ENCODE measurements at places on chromosomes 5 and 9.
A peak's percentile ranks its signal among the peaks of the same experiment; 100 is the strongest.

GRCh38 chr5:10214041-10214440 lies 35.6 kb downstream of the ATPSCKMT start:
- no peak for DNase-seq

- no peak for DNase-seq
These were observed 3.1 kb upstream of the GLIS3 start for GRCh38 chr9:4303006-4303405.

DNA sequence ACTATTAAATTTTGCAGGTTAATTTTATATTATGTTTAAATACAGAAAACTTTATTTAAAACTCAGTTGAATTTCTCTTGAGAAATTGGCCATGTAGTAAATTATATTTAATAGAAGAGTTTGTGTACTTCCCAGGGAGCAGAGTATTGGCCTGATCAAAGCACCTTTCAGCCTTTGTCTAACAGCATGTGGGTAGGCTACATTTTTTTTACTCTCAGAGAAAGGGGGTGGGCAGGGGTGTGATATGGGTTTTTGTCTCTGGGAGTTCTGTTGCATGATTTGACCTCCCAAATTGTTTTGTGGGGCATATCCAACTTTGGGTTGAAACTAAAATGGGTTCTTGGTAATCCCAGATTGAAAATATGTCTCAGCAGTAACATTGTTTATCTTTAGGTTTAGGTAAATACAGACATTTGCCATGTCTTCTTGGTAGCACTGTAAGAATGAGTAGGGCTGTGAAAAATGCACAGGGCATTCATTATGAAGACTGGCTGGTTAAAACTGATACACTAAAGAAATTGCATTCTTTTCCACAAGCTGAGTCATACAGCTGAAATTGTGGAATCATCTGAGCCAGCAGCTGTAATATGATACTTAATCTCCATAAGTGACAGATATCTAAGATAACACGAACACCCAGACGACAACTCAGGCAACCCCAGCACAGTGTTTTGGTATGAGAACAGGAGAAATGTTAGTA lies 75.4 kb upstream of the CDKN2B start:
- DNase-seq = peak; percentile 95

DNA sequence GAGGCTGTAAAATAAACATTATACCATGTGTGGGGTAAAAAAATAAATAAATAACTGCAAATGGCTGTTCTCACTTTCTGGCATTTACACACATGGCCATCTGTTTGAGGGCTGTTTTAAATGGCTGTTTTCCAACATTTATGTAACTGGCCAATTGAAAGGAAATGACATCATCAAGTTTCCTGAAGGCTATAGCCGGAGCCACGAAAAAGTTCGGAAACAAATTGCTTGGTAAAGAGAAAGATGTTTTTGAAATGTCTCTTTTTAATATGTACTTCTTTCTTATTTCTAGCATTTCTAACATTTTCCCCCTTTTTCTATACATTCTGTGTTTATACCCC lies 95.4 kb upstream of the DAB2 start:
- peak; percentile 42 for DNase-seq

GRCh38 chr5:180389252-180390101 lies 36.3 kb upstream of the GFPT2 start:
- DNase-seq = no peak

DNA sequence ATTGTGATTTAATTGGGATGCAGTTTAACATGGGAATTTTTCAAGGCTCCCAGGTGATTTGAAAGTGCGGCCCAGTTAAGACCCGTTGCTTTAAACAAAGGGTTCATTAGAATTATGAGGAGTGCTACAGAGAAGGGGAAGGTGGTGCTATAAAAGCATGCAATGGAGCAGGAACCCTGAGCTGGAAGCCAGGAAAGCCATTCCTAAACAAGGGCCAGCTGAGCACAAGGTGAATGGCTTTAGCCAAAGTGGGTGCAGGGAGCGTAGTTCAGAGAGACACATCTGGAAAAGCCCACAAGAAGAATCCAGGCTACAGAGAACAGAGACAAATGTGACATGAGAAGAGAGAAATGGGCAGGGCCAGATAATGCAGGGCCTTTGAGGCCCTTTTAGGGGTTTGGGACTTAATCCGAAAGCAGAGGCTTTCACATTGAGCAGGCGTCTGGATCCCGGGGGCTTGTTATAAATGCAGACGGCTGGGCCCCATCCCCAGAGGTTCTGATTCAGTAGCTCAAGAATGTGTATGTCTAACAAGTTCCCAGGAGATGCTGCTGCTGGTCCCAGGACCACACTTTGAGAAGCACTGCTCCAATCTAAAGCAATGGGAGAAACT lies 138.1 kb upstream of the WWC1 start:
- no peak for DNase-seq

DNA sequence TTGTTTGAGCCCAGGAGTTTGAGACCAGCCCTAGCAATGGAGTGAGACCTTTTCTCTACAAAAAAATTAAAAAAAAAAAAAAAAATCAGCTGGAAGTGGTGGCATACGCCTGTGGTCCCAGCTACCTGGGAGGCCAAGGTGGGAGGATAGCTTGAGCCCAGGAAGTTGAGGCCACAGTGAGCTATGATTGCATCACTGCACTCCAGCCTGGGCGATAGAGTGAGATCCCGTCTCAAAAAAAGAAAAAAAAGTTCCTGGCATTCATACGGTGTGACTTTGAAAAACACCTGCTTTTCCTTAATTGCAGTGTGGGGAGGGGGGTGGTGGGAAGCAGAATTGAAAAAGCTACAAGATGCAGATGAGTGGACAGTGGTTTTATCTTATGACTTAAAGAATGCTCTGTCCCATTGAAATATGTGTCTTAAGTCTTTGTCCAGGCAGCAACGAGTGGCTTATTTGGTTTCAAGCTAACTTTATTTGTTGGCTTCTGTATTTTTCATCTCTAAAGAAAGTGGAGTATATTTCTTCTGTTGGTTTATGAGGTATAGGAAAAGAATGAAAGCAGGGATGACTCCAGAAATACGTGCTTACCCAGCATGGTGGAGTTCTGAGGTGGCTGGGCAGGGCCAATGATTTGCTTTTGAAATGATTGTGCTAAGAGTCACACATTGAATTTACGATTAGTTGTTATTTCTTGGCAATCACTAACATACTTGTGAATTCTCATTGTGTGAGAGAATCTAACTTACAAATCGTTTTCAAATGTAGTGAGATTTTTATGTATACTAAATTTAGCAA lies 27.8 kb downstream of the ROPN1L start:
- DNase-seq = no peak

DNA sequence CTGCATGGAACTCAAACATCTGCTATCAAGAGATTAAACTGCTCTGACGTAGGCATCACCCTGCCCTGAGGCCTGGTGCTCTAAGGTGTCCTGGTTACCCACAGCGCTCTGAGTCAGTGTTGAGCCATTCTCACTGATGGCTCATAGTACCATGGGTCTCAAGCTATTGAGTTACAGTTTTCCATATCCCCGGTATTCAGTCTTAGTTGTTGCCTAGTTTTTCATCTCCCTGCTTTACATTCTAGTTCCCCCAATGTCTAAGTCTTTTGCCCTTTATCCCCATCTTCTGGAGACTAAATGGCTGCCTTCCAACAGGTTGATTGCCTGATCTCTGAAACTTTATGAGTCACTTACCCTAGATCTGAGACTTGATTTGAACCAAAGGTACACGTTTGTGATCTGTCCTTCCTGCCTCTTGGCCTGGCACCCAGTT lies 161.2 kb upstream of the PTGER4 start:
- DNase-seq = peak; percentile 38

GRCh38 chr5:127236254-127236653 lies 54.3 kb upstream of the MEGF10 start:
- DNase-seq = no peak

GRCh38 chr9:136943291-136944211 lies 987 bp downstream of the FBXW5 start:
- no peak for DNase-seq

- peak; percentile 95 for DNase-seq
These were observed 191.4 kb downstream of the TMEM167A start for GRCh38 chr5:82885627-82886389.

GRCh38 chr5:99070822-99071221 lies 142.0 kb upstream of the CHD1 start:
- DNase-seq = peak; percentile 38

- DNase-seq = peak; percentile 24
These were observed 10.0 kb downstream of the SLIT3 start for GRCh38 chr5:169290895-169291294.

- no peak for DNase-seq
These were observed 300.0 kb upstream of the TAS2R1 start for GRCh38 chr5:9930156-9930555.

DNA sequence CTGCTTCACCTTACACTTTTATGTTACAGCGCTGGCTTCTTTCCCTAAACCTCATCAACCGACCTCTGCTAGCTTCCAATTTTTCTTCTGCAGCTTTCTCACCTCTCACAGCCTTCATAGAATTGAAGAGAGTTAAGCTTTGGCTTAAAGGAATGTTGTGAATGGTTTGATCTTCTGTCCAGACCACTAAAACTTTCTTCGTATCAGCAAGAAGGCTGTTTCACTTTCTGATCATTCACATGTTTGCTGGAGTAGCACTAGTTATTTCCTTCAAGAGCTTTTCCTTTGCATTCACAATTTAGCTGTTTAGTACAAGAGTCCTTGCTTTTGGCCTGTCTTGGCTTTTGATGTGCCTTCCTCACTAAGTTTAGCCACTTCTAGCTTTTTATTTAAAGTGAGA lies 49.5 kb downstream of the NR3C1 start:
- peak; percentile 48 for DNase-seq

DNA sequence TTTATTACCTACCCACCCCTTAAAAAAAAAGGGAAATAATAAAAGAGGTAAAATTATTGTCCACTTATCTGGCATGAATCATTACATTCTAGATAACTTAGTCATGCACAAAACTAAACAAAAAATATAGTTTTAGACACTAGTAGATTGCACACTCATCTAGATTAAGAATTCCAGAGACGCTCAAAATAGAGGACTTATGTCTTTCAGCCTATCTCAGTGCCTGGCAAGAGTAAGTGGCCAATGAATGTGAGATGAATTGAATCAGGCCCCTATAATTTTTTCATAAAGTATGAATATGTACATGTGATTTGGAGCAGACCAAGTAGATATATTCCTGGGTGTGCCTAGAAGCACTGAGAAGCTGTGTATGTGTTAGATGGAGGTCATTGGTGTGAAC lies 2.0 kb upstream of the RXFP3 start:
- peak; percentile 16 for DNase-seq

DNA sequence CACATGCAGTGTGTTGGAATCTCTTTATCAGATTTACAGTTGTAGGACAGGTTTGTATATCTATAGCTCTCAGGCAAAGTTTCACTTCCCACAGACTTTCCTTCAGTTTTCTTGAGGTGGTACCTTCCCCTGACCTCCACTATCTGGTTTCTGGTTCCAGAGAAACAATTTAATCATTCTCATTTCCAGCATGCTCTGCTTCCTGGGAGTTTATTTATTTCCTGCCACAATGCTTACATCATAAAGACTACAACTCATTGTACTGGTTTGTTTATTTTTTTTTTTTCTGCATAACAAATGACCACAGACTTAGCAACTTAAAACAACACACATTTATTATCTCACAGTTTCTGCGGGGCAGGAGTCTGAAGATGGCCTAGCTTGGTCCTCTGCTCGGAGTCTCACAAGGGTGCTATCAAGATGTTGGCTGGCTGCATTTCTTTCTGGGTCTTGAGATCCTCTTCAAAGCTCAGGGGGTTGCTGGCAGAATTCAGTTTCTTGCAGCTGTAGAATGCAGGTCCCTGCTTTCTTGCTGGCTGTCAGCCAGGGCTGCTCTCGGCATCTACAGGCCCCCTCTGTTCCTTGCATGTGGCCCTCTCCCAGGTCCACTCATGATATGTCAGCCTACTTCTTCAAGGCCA lies 247.7 kb downstream of the ENC1 start:
- peak; percentile 78 for DNase-seq

- DNase-seq = peak; percentile 65
These were observed 25.2 kb downstream of the SLC28A3 start for GRCh38 chr9:84315278-84315877.

- DNase-seq = peak; percentile 42
These were observed 59.6 kb upstream of the SLC27A6 start for GRCh38 chr5:128905568-128906110.

DNA sequence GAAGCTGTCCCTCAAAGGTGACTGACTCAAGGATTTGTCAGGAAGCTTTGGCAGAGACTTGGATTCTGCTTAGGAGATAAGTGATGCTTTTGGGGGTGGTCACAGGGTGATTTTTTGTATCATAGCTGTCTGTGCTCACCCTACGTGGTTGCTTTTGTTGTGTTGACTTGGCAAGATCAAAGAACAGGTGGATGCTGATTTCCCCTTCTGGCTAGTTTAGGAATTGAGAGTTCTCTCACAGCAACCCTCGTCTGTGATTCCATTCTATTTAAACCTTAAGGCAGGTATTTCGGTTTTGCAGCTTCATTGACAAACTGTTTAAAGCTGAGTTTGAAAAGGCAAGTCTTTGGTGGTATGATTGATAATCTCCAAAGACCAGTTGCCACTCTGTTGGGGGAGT lies 27.2 kb downstream of the ARHGAP26 start:
- no peak for DNase-seq

GRCh38 chr9:127098916-127099553 lies 23.4 kb downstream of the ANGPTL2 start:
- DNase-seq = no peak

DNA sequence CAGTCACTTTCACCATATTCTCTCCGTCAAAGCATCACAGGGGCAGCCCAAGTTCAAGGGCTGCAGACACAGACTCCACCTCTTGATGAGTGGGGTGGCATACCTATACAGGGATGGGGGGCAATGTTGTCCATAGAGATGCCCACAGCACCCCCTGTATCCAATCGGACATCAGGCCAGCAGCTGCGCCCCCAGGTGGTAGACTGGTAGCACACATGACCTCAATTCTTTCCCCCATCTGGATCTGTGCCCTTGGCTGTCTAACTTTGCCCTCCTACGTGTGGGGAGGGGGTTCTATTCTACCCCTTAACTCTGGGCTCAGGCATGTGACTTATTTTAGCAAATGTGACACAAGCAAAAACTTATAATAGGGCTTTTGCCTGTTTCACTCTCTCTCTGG lies 84.0 kb upstream of the SLC25A48 start:
- no peak for DNase-seq

DNA sequence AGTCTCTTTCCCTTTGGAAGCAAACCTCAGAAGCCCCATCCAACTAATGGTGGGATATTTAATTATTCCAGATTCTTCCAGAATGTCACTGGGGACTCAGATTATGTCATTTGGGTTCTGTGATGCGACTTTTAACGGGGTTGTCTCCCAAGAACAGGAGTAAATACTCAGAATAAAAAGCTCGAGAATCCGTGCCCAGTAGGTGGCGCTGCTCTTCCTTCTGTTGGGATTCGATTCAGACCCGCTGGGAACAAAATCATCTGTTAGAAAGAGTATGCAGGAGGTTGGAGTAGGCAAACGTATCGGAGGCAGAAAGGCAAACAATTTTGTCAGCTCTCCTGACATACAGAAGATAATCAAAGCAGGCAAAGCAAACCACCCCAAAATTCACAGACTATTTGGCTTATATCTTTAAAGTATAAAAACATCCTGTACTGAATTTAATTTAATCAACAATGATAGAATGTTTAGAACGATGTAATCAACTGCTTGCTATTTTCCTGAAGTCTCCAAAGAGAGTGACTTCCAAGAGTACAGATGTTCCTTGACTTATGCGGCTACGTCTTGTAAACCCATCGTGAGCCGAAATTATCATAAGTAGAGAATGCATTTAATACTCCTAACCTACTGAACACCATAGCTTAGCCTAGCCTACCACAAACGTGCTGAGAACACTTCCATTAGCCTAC lies 169.8 kb upstream of the RAI14 start:
- DNase-seq = peak; percentile 73
